ENCODE measurements at places on chromosomes 11 and 22. TPM values are rescaled to one million over a fixed set of nuclear protein-coding genes. Genes with fewer than 3 reads are reported as not detected.

DNA sequence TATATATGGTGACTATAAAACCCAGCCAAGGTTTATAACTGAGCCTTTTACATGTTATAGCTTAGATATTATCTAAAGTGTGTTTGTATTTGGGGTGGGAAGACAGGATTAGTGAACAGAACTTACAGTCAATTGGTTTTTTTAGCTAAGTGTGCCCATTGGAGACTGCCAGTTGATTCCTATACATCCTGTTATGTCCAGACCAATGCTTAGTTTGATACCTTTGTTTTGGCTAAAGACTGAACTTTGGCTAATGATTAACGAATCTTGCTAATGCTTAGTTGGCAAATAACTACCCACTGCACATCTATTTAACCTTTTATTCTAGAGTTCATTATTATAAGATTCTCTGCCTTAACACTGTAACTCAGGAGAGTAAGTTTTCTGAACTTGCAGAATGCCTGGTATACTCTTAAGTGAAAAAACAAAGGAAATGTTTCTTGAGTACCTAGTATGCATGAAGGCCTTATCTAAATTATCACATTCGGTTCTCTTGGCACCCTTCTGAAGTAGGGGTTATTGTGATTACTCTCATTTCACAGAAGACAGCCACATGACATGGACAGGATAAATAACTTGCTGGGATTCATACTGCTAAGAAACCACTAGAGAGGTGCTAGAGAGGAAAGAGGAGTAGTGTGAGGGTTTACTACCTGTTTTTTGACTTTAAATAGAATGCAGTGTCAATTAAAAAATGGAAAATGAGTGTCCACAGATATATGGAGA is 54.0 kb downstream of the KREMEN1 start:
- no peak for DNase-seq

DNA sequence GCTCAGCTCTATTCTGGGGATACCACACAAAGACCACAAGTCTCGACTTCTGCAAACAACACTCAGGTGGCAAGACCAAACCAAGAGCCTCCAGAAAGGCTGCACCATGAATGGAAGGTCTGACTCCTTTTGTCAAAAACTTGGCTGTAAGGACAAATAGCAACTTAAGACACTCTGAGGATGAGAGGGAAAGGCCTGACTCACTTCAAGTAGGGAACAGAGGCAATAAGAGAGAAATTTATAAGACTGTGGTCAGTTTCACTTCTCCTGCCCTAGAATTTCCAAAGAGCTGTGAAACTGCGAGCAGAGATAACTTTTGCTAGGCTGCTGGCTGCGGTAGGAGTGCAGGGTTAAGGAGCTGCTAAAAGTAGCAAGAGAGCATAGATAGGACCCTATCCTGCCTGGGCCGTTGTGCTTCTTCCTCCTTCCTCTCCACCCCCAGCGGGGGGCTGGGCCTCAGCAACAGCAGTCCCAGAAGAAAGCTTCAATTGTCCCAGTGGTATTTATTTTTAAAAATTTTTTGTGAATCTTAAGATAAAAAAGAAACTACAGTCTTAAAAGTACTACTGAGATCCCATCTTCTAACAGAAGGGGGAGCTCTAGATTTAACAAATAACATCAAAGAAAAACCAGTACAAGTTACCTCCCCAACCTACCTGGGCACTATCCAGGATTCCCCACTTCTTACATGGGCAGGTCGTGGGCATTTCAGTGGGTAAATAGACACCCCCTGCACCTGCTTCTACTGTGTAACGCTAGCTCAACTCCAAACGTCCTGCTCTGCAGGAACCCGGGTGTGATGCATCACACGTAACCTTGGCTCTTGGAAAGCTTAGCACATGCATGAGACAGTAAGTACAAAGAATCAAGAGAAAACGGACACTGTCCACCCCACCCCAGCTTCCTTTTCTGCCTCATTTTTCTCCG is 66.4 kb downstream of the SGSM3 start:
- no peak for DNase-seq

DNA sequence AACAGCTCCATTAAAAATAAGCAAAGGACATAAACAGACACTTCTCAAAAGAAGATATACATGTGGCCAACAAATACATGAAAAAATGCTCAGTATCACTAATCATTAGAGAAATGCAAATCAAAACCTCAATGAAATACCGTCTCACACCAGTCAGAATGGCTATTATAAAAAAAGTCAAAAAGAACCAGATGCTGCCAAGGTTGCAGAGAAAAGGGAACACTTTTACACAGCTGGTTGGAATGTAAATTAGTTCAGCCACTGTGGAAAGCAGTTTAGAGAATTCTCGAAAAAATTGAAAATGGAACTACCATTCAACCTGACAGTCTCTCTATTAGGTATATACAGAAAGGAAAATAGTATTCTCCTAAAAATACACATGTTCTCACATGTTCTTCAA is 102.4 kb upstream of the FIBIN start:
- no peak for DNase-seq

GRCh38 chr11:127620671-127621070 is 620.1 kb upstream of the KIRREL3 start:
- DNase-seq, result no peak

The RIMBP3C gene
- 0.19 TPM for total RNA-seq
